Mammary epithelial cell (primary cell): ENCODE measurements at places on chromosomes 4 and X. TPM values are rescaled to one million over a fixed set of nuclear protein-coding genes. Genes with fewer than 3 reads are reported as not detected.

DNA sequence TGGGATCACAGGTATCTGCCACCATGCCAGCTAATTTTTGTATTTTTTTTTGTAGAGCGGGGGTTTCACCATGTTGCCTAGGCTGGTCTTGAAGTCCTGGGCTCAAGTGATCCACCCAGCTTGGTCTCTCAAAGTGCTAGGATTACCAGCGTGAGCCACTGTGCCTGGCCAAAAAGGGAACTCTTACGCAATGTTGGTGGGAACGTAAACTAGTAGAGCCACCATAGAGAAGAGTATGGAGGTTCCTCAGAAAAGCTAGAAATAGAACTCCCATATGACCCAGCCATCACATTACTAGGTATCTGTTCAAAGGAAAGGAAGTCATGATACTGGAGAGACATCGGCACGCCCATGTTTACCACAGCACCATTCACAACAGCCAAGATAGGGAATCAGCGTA, 85.9 kb downstream of the PRKX start:
- DNase-seq = no peak

UGT2A1 gene
- not detected for total RNA-seq

DNA sequence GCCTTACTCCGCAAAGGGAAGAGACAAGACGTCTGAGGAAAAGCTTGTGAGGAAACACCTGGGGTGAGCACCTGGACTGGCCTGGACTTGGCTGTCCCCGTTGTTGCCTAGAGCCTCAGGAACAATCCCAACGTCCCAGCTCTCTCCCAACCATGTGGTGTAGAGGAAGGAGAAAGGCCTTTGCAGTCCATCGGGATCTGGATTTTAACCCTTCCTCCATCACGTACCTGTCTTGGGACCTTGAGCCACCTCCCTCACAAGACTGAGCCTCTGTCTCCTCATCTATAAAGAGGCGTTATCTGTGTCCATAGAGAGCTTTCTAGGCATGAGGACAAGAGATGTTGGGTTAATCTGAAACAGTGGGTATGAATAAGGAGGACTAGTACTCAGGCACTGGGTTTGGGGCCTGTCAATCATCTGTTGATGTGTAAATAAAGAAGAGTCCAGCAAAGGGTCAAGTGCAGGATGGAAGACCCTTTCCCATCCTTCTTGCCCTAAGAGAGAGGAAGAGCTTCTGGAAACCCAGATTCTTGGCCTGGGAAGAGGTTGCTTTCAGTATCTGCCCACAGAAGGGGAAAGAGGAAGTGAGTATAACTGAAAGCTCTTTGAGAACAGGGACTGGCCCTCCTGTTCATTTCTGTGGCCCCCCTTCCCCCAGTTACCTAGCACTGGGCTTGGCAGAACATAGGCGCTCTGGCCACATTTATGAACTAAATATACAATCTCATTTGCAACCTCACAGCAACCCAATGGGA, 137.1 kb downstream of the PJA1 start:
- no peak for DNase-seq

GRCh38 chr4:23782778-23783437, 106.9 kb downstream of the PPARGC1A start:
- DNase-seq = no peak

DNA sequence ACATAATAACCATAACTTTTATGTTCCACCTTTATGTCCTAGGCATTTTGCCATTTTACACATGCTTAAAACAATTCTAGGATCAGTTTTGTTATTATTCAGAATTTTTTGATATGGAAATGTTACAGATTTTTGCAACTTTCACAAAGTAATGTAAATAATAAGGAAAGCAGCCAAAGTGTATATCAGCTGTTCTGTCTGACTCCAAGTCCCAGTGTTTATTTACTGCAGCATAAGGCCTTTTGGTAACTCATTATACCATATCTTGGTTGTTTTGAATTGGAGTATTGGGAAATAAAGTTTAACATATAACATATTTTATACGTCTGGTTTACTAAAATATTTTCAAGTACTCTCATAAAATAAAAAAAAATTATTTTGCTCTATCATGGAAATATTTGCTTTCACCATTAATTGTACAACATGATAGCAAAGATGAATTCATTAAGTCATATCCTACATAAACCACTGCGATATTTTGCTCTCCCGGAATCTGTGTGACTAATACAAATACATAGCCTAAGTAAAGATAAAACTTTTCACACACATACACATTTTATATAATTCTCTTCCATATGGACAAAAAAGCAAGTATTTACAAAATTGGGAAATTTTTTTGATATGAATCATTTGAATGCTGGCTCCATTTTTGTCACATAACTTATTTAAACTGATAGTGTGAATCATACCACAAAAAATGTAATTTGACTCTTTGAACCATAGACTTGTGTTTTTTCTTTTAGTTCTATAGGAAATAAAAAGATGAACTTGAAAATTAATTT, 399.0 kb downstream of the PABPC4L start:
- DNase-seq = no peak

DNA sequence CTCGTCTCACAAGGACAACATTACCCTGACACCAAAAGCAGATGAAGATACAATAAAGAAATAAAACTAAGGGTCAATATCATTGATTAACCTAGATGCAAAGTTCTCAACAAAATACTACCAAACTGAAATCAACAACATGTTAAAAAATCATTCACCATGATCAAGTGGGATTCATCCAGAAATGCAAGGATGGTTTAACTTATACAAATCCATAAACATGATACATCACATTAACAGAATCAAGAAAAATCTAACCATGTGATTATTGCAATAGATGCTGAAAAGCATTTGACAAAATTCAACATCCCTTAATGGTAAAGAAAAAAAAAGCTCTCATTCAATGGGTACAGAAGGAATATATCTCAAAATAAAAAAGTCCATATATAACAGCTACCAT, 514.9 kb downstream of the TMA16 start:
- no peak for DNase-seq

SSX2B gene
- not detected for total RNA-seq

- DNase-seq = peak; percentile 66
Measured at GRCh38 chr4:7876201-7876875, 63.3 kb downstream of the AFAP1 start.
